Activated T-cell treated with anti-CD3 and anti-CD28 coated beads, Interleukin-2, amount 50 U/mL, for 1 hour (primary cell): ENCODE measurements at places on chromosomes 3 and 15.

DNA sequence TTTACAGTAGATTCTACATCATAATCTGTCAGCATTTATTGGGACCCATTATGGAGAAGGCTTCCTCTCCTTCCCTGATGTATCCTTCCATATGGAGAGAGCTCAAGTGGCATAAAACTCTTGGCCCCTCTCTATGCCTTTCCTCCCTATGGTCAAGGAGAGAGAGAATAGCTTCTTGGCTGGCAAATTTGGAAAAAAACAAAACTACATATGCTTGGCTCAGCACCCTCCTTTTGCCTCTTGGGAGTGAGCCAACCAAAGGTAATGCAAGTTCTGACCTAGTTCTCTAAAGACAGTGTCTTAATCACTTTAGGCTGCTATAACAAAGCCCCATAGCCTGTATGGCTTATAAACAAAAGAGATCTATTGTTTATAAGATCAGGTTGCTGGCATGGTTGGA lies 37.5 kb downstream of the C3orf70 start:
- no peak for DNase-seq

- DNase-seq = no peak
Measured at GRCh38 chr15:49462232-49462844, 39.3 kb downstream of the FGF7 start.

GRCh38 chr15:68114840-68115239 lies 60.7 kb downstream of the PIAS1 start:
- DNase-seq = no peak

GRCh38 chr3:187197335-187197649 lies at the start of gene RTP1:
RTP1 (plus strand) TSS chr3:187197486; CDS start chr3:187197516, 30 bp downstream.
- no peak for DNase-seq

- DNase-seq = no peak
Measured at GRCh38 chr15:27538325-27538724, 560.8 kb downstream of the OCA2 start.

- no peak for DNase-seq
Measured at GRCh38 chr3:177760803-177761202, 563.5 kb upstream of the TBL1XR1 start.

GRCh38 chr15:90030376-90030775 lies 29.3 kb downstream of the ZNF710 start:
- DNase-seq = no peak

GRCh38 chr3:12999147-13000140 lies 73.8 kb downstream of the IQSEC1 start:
- no peak for DNase-seq

GRCh38 chr3:14793126-14793857 lies 25.5 kb upstream of the FGD5 start:
- no peak for DNase-seq

DNA sequence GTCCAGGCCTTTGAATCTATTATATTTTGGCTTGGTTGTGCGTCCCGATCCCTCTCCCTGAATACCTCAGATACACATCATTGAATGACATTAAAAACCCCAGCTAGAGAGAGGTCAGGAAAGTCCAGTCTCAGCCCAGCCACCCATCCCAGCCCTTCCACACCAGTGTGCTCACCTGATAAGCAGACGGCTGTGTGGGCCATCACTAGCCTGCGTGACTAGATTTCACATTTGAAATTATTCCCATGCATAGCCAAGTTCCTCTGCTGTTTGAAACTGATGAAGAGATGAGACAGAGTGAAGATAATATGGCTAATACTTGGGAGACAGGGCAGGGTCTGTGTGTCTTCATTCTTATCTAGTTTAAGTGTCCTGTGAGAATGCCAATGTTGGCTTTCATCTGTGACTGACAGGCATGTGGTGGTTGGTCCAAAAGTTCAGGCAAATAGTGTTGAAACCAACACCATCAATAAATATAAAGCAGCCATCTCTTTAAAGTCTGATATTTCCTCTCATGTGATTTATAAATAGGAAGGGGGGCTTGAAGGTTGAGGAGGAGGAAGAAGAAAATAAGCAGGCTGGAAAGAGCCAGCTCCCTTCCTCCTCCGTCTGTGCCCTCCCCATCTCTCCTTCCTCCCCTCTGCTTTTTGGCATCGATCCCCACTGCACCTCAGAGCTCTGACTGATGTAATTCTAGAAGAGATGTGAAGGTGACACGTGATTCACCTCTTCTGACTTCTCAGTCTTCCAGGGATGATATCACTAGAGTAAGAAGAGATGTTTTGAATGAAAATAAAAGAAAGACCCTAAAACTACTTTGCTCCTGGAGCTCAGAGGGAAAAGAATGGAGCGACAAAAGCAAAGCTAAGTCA lies 5.1 kb downstream of the FAM43A start:
- no peak for DNase-seq

GRCh38 chr15:28986108-28986507 lies 100.3 kb downstream of the APBA2 start:
- DNase-seq = no peak

GRCh38 chr3:41629072-41629471 lies 332.8 kb downstream of the ULK4 start:
- no peak for DNase-seq

DNA sequence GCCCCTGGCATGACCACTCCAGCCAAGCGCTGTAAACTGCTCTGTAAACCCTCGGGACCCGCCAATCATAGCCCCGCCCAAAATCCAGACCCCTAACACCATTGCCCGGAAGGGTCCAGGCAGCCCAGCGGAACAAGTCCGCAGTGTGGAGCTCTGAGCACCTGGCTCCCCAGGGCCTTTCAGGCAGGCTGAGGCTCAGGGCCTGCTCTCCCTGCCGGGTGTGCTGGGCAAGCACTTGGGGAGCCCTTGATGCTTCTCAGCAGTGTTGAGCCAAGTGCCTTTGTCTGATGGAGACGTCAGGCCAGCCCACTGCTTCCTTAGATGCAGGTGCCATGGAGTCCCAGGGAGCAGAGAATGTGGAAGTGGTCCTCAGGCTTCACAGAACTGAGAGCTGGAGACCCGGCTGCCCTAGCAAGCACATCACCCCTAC lies 106.2 kb downstream of the TLE3 start:
- DNase-seq = no peak

- no peak for DNase-seq
Measured at GRCh38 chr15:68536331-68537095, 42.3 kb upstream of the CORO2B start.

DNA sequence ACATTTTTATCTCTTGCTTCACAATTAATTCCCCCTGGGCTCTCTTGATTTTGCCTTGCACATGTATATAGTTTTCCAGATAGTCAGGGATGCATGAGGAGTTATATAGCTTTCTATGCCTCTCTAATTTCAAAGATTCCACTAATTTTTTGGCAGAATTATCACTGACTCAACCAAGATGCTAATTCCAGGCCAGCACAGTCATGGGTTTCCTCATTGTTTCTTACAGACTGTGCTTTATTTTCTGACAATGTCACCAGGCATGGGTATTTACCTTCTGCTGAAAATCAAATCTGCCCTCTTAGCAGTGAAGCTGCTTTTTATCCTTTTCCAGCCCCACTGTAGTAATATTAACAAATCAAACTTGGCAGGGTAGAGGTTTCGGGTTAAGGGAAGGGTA lies 1520.6 kb upstream of the CADM2 start:
- no peak for DNase-seq

- DNase-seq = no peak
Measured at GRCh38 chr3:176633511-176633910, 563.8 kb downstream of the TBL1XR1 start.

GRCh38 chr15:74628199-74628598 lies 12.6 kb downstream of the CLK3 start:
- DNase-seq = no peak

GRCh38 chr15:82856397-82857170 lies 47.2 kb downstream of the WHAMM start:
- no peak for DNase-seq

GRCh38 chr3:71896751-71897150 lies 111.8 kb upstream of the PROK2 start:
- no peak for DNase-seq

DNA sequence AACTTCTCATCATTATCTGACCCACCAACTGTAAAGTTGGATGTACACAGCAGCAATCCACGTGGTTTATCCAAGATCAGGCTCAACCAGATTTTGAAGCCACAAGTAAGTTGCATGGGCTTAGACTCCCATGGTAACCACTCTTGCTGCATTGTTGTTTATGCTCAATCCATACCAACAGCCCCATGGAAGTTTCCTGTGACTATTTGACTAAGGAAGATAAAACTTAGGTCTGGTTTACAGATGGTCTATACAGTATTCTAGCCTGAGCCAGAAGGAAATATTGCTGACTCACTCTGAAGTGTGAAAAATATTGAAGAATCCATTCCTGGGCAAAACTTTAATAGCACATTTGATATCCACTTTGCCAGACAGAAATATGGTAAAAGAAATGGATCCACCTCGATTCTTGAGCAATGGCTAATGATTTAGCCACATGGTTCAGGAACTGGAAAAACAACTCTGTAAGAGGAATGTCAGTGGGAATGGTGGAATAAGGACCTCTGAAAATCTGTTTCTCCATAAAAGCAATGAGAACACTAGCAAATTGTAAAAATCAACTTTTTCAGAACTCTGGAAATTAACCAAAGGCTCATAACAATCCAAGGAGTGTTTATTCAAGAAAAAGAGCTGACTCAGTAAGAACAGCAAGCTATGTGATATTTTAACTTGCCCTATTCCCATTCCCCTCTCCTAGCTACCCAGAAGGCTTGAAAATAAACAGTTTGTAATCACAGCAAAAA lies 162.9 kb upstream of the STT3B start:
- DNase-seq = no peak

- no peak for DNase-seq
Measured at GRCh38 chr15:62989366-62990055, 53.0 kb upstream of the TPM1 start.

GRCh38 chr3:185157347-185157746 lies 4.5 kb upstream of the C3orf70 start:
- no peak for DNase-seq

- DNase-seq = no peak
Measured at GRCh38 chr3:140244893-140245292, 309.9 kb downstream of the CLSTN2 start.

GRCh38 chr3:78140274-78140673 lies 1100.4 kb downstream of the ROBO2 start:
- DNase-seq = no peak

DNA sequence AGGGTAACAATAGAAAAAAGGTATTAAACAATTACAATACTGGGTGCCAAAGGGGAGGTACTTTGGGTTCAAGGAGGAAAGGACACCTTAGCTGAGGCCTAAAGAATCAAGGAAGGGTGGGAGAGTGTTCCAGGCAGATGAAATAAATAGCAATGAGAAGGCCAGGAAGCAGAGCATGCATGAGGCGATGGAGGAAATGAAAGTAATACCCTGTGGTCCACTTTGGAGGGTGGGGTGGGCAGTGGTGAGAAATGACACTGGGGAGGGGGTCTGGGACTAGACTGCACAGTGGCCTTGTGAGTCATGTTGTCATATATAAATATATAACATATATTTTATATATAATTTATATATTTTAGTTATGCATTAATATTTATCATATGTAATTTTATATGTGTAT lies 55.9 kb downstream of the BHLHE40 start:
- no peak for DNase-seq

- no peak for DNase-seq
Measured at GRCh38 chr3:18593231-18593630, 168.1 kb upstream of the SATB1 start.
